Erythroblast (primary cell): ENCODE measurements at places on chromosomes 7 and 10.

DNA sequence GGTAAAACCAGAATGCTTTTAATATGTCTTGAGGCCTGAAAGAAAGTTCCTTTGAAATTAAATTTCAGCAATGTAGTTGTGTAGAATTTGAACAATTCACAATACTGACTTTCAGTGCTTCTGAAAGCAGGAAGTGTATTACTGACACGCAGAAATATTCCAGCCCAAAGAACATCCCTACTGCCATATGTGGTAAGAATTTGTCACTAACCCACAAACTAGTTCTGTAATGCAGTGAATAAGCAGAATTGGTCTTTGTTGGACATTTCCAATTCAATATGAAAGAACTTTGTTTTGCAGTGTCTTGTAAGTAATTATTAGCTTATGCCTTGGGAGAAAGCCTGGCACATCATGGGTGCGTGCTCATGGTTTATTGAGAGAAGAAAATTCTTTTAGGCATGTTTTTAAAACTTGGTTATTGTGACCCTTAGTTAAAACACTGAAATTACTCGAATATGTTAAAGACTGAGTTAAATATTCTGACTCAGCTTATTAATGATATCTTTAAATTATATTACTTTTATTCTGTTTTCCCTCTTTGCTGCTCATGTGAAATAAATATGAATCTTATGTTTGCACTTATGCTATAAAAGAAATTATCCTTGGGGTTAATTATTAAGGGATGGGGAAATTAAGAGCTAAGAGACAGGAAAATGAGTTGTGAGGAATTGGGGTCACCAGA, 33.4 kb downstream of the PTPN12 start:
- DNase-seq: no peak

DNA sequence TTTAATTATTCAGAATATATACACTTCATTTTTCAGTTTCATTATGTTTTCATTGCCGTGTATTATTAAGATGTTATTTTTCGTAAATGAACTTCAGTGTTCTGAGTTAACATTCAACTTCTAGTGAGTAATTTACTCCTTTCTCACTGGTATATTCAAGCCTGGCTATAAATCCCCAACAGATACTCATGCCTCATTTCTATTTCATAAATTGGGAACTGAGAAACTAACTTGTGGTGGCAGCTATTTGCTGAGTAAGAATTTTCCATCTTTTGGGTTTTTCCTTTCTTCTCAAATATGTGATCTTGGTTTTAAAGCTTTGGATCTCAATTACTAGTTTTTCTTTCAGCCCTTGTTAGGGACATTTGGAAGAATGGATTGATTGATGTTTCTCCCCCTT, 281.1 kb downstream of the CDK14 start:
- DNase-seq: no peak

DNA sequence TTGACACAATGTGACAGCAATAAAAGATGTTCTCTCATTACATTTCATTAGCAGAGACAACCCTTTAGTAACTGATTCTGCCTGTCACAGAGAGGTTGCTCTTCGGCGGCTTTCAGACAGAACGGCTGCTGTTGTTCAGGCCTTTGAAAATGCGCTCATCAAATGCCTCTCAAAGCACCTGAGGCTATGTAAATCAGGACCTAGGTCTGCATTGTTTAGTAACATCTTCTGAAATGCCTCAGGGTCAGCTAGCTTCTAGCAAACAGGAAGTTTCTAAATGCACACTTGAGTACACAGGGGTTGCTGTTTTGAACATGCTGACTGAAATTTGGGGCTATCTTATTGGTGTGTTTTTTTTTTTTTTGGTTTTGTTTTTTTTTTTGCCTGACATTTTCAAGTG, 143.3 kb upstream of the DKK1 start:
- no peak for DNase-seq

GRCh38 chr10:79335470-79336235, 11.6 kb upstream of the PPIF start:
- no peak for DNase-seq

- no peak for DNase-seq
Observed at GRCh38 chr7:139896288-139896687, 67.2 kb downstream of the TBXAS1 start.
